Activated CD8-positive, alpha-beta memory T cell treated with anti-CD3 and anti-CD28 coated beads for 1 hour (primary cell): ENCODE measurements at places on chromosomes 5 and 9.

GRCh38 chr5:128074171-128074570 lies 9.4 kb upstream of the SLC12A2 start:
- DNase-seq = no peak

- no peak for DNase-seq
Measured at GRCh38 chr9:11340654-11341053, 727.9 kb upstream of the PTPRD start.

- DNase-seq = no peak
Measured at GRCh38 chr5:89246864-89247263, 363.9 kb upstream of the MEF2C start.

DNA sequence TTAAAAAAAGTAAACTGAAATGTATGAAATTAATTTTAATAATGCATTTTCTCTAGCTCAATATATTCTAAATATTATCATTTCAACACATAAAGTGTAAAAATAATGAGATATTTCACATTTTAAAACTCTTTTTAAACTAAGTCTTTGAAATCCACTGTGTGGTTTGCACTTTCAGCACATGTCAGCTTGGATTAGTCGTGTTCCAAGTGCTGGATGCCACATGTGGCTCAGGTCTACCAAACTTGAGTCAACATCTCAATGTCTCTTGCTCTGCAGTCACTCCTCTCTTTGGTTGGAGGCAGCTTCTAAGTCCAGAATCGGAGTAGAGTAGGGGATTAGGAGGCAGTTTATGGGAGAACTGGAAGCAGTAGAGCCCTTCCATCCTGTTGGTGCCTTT lies 173.7 kb upstream of the ANKRD55 start:
- DNase-seq = no peak

DNA sequence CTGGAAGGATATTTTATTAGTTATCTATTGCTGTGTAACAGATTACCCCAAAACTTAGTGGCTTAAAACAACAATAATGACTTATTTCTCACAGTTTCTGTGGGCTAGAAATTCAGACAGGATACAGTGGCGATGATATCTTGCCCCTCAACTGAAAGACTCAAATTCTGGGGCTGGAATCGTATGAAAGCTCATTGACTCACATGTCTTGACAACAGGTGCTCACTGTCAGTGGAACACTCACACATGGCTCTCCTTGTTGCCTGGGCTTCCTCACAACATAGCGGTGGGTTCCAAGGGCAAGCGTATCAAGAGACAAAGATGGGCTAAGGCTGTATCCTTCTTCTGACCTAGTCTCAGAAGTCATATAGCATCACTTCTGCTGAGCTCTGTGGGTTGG lies 3.7 kb upstream of the GNPDA1 start:
- DNase-seq = no peak

DNA sequence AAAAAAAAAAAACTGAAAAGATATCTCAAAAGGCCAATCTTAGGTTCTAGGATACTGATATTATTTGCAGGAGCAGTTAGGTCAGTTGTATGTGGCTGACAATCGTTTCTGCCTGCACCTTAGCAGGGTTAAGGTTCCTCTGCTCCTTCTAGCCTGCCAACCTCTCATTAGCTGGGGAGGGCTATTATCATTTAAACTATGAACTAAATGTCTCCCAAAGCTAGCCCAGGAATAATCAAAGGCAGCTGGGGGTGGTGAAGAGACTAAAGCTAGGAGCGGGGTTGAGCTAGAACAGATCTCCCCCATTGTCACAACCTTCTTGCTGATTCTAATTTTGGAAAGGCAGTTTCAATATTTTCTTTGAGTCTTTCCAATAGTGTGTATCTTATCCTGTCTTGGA lies 99.9 kb downstream of the ICE1 start:
- no peak for DNase-seq
